ENCODE measurements at places on chromosomes 12 and 14.

DNA sequence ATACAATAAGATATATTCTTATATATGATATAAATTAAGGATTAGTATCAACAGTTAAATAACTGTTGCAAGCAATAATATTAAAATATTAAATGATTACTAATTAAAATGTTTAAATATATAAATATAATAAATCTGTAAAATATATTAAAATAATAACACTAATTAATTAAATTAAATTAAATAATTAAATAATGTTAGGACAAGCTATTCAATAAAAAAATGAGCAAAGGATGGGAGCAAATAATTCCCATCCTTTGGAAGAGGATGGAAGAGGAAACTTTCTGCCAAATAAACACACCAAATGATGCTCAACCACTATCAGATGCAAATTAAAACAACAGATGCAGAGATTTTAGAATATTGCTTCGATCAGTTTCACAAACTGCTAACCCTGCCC, 39.4 kb upstream of the BMP4 start:
- no peak for DNase-seq

DNA sequence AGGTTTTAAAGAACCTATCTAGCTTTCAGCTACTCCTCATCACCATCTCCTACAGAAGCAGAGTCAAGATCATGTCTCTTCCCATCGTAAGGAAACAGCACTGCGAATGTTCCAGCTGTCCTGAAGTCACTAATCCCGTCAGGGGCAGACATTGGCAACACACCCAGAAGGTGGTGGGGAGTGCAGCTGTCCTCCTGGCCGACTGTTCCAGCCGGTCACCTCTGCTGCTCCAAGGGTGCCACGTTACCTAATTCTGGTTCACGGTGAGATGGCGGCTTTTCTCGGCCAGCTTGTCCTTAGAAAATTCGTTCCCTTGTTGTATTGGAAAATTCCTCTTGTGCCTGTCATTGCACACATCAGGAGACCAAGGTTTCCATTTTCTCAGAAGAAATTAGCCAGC, 196.2 kb downstream of the ZFP36L1 start:
- no peak for DNase-seq

- DNase-seq = no peak
These were observed 41.6 kb downstream of the LRRC74A start for GRCh38 chr14:76867516-76868453.

DNA sequence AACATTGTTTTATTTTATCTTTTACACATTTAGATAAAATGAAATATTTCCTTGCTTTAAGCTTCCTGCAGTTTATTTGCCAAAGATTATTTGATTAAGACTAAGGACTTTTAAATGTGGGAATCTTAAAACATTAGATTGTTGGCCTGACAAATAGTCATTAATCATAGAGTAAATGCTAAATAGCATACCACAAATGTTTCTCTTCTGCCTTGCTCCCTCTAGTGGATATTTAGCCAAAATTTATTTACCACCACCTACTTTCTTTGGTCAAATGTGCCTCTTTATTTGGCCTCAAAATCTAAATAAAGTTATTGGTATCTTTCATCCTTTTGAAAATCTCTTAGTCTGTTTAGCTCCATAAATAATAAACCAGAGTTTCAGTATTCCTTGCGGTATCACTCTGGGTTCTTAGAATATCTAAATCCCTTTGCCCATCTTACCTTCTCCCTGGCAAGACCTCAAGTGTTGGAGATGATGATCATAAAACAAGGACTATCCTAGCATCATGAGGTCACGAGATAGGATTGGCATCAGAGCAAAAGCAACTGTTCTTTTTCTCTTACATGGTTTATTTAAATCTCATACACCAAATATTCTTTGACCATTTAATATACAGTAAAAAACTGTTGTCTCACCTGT, 150.6 kb upstream of the AEBP2 start:
- DNase-seq = peak; percentile 78

- no peak for DNase-seq
These were observed 98.8 kb downstream of the CCDC92 start for GRCh38 chr12:123873793-123874192.

DNA sequence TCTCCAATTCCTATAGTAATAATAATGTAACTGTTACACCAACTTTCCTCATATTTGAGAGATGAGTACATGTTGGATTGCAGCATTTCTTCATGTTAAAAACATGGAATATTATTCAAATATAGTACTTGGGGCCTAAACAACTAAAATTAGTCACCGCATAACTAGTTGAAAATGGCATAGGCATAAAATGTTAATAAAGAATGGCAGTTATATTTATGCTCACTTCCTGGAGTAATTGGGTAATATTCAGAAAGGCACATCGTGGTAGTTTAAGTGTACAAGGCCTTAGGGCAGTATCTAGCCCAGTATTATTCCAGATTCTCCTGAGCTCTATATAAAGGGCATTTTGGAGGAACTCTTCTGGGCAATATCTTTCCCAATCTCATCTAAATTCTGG, 46.0 kb downstream of the ERGIC2 start:
- no peak for DNase-seq

DNA sequence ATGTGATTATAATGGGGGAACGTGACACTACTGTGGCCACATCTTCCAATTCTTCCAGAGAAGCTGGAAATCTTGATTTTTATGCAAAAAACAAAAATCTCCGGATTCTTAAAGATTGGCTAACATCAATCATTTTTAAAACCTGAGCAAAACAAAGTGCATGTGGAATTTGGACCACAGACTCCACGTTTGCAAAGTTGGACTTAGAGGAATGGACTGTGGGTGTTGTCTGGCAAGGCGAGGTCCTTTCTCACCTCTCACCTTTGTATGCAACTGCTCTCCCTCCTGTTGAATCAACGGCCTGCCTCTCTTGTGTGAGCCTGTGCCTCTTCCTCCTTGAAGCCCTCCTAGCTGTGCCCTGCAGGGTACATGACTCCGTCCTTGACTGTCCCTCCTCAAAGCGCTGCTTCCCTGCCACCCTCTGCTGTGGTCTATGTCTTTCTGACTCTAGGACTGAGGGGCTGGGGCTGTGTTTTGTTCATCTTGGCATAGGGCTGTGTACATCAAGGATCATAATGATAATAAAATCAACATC, 122.4 kb downstream of the PHETA1 start:
- no peak for DNase-seq

GRCh38 chr12:52380271-52380694, 5.2 kb downstream of the KRT84 start:
- peak; percentile 46 for DNase-seq

DNA sequence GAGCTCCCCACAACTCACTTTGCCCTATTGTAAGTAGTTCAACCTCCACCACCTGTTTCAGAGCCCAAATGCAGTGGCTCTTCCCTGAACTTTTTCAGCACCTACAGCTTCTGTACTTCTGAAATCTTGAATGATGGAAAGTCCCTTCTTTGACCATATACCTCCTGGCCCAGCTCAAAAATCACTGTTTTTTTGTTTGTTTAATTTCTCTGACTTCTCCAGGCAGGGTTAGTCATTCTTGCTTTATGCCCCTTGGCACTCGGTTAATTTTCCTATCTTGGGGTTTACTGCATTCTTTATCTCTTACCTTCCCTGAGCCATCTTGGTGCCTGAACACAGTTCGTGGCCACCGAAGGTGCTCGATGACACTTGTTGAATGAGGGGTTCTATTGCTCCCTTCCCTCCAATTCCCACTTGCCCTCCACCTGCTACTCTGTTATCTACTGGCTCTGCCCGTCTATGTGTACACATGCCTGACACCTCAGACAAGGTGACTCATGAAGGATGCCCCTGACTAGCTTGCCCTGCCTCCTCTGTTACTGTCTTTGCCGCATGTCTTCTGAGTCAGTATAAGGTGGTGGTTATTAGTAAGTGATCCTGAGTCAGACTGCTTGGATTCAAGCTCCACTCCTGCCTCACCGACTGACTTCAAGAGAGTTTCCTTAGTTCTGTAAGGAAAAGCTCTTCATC, 4.4 kb downstream of the AMHR2 start:
- peak; percentile 50 for DNase-seq

GRCh38 chr12:29050503-29050902, 98.6 kb upstream of the FAR2 start:
- no peak for DNase-seq

GRCh38 chr12:2783936-2784600, 10.7 kb upstream of the FKBP4 start:
- DNase-seq = peak; percentile 77

DNA sequence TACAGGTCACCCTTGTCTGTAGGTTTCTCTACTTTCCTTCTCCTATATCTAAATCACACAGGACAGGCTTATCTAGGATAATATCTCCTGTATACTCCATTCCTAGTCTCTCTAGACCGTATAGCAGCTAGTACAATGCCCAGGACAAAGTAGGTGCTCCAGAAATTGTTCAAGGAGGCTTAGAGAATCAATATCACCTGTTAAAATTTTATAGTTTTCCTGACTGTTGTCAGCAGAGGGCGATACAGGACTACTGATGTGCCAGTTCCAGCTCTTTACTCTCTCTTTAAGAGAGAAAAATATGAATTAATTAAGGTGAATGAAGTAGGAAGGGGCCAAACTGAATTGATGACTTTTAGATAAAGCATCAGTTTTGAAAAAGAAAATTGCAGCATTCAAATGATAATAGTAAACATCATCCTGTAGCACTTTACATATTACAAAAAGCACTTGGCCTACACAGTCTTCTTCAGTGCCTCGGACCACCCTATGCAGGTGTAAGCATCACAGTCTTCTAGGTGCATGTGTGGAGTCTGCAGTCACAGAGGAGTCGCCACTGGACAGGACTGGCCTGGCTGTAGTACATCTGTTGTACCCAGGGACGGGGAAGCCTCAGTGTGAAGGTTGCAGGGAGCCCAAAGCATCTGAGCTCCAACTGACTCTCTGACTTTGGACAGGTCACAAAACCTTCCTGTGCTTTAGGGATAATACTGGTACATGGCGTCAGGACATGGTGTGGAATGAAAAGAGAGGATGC, 61.9 kb upstream of the MAX start:
- DNase-seq = peak; percentile 83

DNA sequence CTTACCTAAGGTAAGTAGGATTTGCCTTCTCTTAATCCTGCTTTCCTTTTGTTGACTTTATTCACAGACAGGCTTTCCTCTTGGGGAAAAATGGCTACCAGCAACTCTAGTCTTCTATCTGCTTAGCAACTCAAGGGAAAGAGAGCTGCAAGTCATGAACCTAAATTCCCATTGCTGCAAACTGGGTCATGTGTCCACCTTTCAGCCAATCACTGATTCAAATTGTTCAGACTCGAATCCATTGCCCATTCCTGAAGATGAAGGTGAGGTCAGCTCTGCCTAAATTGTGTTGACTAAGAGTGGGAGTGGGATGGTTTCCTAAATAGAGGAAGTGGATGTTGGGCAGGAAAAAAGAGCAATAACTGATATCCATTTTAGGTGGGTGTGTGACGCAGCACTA, 7.7 kb downstream of the FBXW8 start:
- no peak for DNase-seq

- no peak for DNase-seq
These were observed 5.1 kb upstream of the TCHP start for GRCh38 chr12:109894939-109895338.

Measured in adipocyte (in vitro differentiated cells).